Iris pigment epithelial cell (primary cell): ENCODE measurements at places on chromosomes 16 and 17.

DNA sequence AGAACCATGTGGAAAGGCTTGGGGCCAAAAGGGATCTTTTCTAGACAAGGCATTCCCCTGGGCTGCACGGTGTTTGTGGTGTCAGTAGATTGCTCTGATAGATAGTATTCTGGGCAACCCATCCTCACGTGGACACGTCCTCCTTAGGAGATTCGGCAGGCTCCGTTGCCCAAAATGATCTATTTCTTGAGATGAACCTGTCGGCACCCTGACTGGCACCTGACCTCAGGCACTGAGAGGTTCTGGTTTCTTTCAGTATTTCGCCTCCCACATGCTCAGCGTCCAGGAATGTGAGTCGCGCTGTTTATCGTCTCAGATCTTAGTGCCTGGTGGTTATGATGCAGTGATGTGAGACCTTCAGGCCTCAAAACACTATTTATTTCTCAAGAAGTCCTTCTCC lies 89.7 kb downstream of the MARCHF10 start:
- DNase-seq = peak; percentile 92

- no peak for DNase-seq
Measured at GRCh38 chr16:11503566-11503965, 83.2 kb downstream of the LITAF start.

DNA sequence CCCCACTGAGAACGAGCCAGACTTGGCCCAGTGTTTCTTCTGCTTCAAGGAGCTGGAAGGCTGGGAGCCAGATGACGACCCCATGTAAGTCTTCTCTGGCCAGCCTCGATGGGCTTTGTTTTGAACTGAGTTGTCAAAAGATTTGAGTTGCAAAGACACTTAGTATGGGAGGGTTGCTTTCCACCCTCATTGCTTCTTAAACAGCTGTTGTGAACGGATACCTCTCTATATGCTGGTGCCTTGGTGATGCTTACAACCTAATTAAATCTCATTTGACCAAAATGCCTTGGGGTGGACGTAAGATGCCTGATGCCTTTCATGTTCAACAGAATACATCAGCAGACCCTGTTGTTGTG lies 631 bp downstream of the BIRC5 start:
- no peak for DNase-seq

GRCh38 chr16:57409870-57410587 lies 5.5 kb downstream of the CCL17 start:
- DNase-seq = no peak

GRCh38 chr16:59148056-59148768 lies 414.1 kb upstream of the GOT2 start:
- no peak for DNase-seq

GRCh38 chr17:4766201-4766600 lies 5.5 kb upstream of the TM4SF5 start:
- DNase-seq = no peak

DNA sequence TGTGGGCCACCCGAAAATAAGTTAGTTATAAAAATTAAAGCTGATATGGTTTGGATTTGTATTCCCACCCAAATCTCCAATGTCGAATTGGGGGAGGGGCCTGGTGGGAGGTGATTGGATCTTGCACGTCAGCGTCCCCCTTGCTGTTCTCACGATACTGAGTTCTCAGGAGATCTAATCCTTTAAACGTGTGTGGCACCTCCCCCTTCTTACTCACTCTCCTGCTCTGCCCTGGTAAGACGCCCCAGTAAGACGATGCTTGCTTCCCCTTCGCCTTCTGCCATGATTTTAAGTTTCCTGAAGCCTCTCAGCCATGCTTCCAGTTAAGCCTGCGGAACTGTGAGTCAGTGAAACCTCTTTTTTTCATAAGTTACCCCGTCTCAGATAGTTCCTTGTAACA lies 35.4 kb downstream of the SYCE1L start:
- peak; percentile 57 for DNase-seq

- DNase-seq = no peak
Measured at GRCh38 chr17:12729086-12729485, 60.2 kb upstream of the ARHGAP44 start.

DNA sequence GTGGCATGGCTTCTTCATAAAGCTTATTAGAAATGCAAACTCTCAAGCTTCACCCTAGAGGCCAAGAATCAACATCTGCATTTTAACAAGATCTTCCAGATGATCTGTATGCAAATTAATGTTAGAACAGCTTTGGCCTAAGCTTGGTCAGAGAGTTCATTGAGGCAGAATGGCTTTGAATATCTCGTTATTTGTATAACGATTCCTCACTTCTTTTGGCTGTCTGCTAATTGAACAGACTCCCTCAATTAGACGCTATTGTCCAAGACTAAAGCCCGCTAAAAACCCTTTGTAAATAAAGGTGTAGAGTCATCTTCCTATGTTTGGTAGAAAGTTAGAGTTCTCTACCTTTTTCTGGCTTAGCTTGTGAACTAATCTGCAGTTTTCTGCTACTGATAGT lies 1453.7 kb downstream of the CDH8 start:
- no peak for DNase-seq

GRCh38 chr16:75011634-75012307 lies 12.9 kb downstream of the ZNRF1 start:
- peak; percentile 94 for DNase-seq

DNA sequence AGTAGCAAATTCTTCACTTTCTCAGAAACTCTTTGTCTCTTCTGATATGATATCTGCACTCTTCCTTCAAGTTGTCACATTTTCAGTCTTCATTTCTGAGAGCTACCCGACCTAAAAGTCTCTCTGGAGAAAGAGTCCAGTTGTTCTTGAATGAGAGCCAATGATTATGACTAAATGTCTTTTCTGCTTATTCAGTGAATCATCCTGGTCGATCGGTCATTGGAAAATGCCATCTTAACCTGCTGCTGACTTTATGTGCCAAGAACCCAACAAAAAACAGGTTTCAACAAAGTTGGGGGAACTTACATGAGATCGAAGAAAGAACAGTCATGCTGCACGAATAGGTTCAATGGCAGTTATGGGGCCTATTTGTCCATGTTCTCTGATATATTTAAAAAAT lies 15.9 kb downstream of the SOX9 start:
- DNase-seq = peak; percentile 70

DNA sequence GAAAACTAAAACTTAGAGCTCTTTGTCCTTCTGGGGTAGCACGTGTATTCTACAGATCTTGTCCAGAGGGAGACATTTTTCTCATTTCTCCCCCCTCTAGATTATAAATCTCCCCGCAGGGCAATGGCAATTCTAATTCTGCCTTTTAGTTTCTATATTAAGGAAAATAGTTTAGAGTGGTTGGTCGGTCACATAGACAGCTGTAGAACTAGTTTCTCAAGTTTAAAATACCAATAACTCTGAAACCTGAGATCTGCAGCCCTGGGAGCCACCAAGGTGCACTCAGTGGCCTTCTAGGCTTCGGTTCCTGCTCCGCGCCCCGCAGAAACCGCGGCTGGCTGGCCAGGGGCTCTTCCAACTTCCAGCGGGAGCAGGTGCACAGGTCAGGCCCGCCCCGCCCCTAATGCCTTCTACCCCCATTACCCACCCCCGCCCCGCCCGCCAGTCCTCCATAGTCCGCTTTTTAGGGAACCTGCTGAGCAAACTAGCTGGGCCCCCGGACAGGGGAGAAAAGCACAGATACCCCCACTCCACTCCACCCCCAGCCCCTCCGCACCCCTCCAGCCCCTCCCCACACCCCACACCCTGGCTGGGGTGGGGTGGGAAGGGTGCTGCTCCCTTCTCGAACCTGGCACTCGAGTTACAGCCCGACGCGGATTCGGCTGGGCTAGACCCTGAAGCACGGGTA lies 431 bp downstream of the SLFN11 start:
- DNase-seq = peak; percentile 0

GRCh38 chr17:8436844-8437171 lies 1.1 kb downstream of the NDEL1 start:
- no peak for DNase-seq

- DNase-seq = no peak
Measured at GRCh38 chr17:63426917-63427308, 19.2 kb downstream of the CYB561 start.

GRCh38 chr16:3591991-3592390 lies 14.8 kb upstream of the NLRC3 start:
- no peak for DNase-seq

GRCh38 chr17:44084921-44085320 lies 14.4 kb downstream of the G6PC3 start:
- no peak for DNase-seq

GRCh38 chr17:82551779-82552457 lies 32.4 kb downstream of the FOXK2 start:
- DNase-seq = peak; percentile 70

DNA sequence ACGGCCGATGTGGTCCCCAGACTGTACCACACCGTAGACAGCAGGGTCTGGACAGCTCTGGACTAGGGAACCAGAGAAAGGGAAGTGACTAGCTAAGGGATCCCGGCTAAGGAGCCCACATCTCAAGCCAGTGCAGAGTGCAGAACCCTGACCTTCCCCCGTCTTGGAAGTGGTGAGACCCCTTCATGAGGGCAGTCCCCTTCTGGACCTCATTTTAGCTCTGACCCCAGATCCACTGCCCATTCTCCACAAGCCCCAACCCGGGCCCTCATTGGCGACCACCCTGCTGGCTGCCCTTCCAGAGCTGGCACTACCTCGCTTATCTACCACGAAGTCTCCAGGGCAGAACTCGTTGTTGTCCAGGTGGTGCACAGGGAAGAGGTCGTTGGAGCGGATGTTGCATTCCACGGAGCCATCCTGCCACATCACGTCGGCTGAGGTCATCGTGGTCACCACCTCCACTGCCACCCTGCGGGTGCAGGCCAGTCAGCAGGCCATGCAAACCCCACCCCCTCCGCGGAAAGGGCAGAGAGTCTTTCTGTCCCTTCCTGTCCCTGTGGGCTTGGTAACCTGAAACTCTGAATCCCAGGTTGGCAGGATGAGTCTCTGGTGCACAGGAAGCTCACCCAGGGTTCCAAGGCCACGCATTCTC lies 14.2 kb downstream of the SPHK1 start:
- DNase-seq = no peak

- peak; percentile 33 for DNase-seq
Measured at GRCh38 chr17:79294459-79295071, 219.9 kb downstream of the ENGASE start.

- peak; percentile 41 for DNase-seq
Measured at GRCh38 chr17:56707312-56708219, 114.1 kb downstream of the NOG start.

DNA sequence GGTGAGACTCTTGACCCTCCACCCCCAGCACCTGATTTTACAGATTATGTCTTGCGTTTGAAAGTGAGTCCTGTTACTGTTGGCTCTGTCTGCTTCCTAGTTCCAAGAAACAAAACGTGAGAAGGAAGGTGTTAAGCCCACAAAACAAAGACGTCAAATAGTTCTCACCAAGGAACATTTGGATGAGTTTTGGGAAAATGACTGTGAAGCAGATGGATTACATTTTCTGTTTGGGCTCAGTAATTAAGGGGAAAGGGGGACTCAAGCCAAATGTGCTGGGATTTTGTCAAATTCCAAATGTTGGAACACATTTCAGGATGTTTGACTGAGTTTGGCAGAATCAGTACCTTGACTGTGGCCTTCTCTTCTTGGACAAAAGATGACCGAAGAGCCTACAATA lies 71.2 kb downstream of the PCTP start:
- DNase-seq = no peak

DNA sequence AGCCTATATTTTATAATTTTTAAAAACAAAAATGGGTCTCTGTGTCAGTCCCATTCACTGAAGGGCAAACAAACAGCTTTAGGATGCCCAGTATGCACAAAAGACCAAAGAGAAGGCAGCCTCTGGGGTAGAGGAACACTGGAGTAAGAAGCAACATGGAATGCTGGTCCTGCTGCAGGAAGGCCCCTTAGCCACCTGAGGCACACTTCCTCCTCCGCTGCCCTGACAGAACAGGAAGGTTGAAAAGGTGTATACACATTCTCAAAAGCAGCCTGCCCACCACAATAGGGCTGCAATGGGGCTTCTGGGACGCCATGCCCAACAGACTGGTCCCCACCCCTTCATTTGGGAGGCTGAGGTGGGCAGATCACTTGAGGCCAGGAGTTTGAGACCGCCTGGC lies 19.5 kb downstream of the TOM1L2 start:
- no peak for DNase-seq

DNA sequence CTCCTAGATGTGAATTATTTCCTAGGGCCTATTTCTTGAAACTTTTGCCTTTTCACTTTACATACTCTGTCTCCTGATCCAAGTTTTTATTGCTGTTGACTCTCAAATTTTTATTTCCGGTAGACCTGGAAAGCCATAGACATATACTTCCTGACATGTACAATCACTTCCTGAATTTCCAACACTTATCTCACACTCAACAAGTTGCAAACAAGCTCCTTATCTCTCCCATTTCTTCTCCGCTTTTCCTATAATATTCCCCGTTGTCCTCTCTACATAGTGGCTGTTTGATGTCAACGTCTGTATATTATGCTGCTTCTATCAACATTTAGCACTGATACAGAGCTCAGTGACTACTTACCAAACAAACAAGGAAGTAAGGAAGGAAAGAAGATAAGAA lies 59.3 kb downstream of the IKZF3 start:
- no peak for DNase-seq

DNA sequence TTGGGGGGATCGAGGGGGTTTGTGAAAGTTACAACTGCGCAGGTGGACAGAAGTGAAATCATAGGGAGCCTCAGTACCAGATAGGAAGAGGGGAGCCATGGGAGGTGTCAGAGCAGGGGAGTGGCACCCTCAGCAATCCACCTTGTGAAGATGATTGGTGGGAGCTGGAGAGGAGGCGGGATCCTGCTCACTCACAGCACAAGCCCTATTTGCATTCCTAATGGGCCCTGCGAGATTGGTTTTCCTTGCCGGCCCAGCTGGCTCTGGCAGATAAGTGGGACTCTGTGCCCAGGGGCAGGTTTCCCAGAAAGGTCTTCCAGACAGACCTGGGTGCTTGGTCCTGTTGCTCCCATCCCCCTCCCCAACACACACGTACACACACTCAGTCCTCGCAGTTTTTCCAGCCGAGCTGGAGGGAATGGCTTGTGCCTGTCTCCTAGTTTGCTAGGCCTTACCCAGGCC lies 9.4 kb downstream of the WNT3 start:
- DNase-seq = no peak

GRCh38 chr17:32299580-32300164 lies 34.0 kb downstream of the RHBDL3 start:
- no peak for DNase-seq

DNA sequence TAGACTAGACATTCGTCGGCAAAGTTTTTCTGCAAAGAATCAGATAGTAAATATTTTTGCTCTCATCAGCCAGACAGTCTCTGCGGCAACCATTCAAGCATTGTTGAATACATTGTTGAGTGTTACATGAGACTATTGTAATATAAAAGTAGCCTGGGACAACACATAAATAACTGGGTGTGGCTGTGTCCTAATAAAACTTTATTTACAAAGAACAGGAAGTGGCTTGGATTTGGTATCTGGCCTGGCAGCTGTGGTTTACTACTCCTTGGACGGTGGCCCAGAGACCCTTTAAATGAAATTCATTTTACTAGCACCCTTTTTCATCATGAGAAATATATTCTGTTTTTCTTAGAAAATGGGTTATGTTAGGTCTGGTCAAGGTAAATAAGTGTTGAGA lies 297.2 kb downstream of the WWOX start:
- DNase-seq = no peak

GRCh38 chr17:8574687-8575086 lies 55.8 kb downstream of the MYH10 start:
- peak; percentile 17 for DNase-seq

- DNase-seq = no peak
Measured at GRCh38 chr16:28984619-28985135, at the start of gene LAT. LAT (plus strand) TSS chr16:28985052; CDS start chr16:28985418, 366 bp downstream.

- no peak for DNase-seq
Measured at GRCh38 chr17:79833110-79833450, 6.2 kb downstream of the CBX4 start.

GRCh38 chr16:57749101-57749692 lies 13.6 kb downstream of the KATNB1 start:
- DNase-seq = no peak

GRCh38 chr17:30378241-30378824 lies 394 bp upstream of the CPD start:
- peak; percentile 27 for DNase-seq
